ENCODE measurements at places on chromosomes 7 and 10.
A peak's percentile ranks its signal among the peaks of the same experiment; 100 is the strongest.

DNA sequence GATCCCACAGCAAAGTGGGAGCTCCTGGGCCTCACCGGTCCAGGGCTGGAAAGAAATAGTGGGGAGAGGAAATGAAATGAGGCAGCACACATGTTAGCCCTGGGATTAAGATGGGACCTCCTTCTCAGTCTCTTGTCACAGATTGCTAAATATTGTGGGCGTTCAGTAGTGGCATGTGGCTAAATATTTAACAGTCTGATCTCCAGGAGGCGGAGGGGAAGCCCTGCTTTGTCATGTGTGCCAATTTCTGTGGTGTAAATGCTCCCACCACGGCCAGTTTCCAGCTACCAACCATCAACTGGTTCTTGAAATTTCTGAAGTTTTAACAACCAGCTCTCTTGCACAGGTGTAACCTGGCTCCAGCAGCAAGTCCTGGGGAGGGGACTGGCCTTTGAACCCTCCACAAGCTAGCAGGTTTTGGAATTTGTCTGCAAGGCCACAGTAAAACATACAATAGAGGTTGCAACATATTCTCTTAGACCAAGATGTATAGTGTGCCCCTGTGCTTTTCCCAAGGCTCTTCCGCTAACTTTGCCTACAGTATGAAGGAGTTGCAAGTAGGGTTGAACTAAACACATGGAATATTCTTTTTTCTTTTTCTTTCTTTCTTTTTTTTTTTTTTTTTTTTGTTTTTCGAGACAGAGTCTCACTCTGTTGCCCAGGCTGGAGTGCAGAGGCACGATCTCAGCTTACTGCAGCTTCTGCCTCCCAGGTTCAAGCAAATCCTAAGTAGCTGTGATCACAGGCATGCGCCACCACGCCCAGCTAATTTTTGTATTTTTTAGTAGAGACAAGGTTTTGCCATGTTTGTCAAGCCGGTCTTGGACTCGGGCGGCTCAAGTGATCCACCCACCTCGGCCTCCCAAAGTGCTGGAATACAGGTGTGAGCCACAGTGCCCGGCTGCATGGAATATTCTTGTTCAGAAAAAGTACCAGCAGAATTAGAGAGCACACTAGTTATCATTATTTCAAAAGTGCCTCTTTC lies 103.1 kb upstream of the PCBD1 start:
- DNase-seq: no peak

- DNase-seq: no peak
These were observed 358.8 kb downstream of the SUGCT start for GRCh38 chr7:40493609-40494051.

GRCh38 chr7:113113912-113114311 lies 4.4 kb downstream of the SMIM30 start:
- peak; percentile 8 for DNase-seq

DNA sequence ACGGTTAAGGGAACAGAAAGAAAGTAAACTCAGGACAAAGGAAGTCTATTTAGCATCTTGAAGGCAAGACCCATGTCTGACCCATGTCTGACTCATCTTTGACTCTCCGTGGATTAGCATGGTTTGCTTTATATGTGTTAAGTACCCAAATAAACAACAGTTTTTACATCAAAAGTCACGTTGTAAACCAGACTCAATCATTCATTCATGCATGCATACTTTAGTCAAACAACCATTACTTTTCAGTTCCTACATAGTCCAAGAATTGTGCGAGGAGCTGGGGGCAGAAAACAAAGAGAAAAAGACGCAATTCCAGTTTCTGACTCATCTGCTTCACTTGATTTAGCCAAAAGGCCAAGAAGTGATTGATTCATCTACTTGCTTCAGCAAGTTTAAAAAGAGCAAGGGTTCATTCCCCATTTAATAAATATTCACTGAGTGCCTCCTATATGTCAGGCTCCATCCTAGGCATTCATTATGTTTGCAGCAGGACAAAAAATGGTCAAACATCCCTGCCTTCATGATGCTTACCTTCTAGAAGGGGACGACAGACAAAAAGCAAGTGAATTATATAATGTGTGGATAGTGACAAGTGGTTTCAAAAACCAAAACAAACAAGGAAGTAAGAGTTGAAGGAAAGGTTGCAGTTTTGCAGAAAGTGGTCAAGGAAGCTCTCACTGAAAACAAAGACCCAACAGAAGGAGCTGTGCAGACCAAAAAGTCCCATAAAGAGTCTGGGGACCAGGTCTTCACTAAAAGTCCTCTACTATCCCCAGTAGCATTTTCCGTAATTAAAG lies 116.2 kb downstream of the FAM107B start:
- peak; percentile 26 for DNase-seq

DNA sequence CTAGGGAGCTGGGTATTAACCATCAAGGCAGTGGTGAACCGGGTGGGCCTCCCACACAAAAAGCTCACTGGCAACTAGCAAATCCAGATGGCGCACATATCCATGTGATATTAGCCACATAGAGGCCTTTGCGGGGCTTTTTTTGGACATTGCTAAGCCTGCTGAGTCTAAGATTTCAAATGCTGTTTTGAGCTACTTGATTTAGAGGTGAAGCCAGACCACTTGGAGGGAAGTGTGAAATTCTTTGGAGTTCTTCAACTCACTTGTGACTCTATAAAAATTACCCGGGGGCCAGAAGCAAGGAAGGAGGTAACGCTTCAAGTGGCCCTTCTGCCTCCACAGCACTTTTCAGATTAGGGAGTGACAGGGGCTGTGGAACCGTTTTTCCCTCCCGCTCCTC lies 619.8 kb upstream of the GALNT17 start:
- DNase-seq: no peak

GRCh38 chr10:101607124-101607523 lies 19.0 kb downstream of the DPCD start:
- DNase-seq: no peak

DNA sequence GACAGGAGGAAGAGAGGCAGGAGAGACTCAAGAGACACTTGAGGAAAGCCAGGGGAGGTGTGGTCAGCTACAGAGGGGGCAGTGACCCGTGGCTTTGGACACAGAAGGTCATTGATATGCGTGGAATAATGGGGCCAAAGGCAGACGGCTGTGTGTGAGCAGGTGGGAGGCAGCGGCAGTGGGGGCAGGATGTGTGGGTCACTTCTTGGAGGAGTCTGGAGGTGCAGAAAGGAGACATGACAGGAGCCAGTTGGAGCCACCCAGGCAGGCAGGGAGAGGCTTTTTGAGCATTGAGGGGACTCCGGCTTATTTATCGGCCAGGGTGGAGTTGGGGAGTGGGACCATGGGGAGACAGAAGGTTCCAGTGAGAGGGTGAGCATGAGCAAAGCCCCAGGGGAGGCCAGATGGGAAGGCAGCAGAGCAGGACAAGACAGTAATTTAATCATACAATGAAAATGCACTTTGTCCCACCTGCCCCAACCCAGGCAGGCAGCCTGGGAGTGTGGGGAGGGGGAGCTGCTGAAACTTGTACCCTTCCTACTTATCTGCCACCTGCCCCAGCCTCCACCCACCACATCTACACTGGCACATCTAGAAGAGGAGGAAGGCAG lies 5.0 kb downstream of the LDB3 start:
- DNase-seq: no peak

- DNase-seq: no peak
These were observed 394.4 kb upstream of the NPVF start for GRCh38 chr7:25622695-25623094.

- no peak for DNase-seq
These were observed 210.9 kb downstream of the TEX36 start for GRCh38 chr10:125472010-125472607.

DNA sequence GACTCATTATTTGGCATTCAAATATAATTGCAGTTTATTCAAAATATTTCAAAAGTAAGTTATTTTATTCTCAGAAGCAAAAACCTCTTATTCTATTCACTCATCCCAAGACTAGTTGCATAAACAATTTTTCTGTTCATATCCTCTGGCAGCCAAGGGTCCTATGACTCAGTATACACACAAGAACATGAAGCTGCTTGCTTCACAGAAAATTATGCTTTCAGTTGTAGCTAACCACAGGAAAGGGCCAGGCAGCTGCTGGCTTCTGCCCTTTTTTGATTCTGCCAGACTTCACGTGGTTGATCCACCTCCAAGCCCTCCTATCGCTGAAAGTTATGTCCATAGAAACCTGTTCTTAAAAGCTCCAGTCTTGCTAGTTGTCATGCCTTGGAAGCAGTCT lies 108.8 kb downstream of the ABCA13 start:
- no peak for DNase-seq

- no peak for DNase-seq
These were observed 247.4 kb upstream of the ETV1 start for GRCh38 chr7:14236834-14237233.

- no peak for DNase-seq
These were observed 515.2 kb downstream of the REEP3 start for GRCh38 chr10:64036321-64036930.

DNA sequence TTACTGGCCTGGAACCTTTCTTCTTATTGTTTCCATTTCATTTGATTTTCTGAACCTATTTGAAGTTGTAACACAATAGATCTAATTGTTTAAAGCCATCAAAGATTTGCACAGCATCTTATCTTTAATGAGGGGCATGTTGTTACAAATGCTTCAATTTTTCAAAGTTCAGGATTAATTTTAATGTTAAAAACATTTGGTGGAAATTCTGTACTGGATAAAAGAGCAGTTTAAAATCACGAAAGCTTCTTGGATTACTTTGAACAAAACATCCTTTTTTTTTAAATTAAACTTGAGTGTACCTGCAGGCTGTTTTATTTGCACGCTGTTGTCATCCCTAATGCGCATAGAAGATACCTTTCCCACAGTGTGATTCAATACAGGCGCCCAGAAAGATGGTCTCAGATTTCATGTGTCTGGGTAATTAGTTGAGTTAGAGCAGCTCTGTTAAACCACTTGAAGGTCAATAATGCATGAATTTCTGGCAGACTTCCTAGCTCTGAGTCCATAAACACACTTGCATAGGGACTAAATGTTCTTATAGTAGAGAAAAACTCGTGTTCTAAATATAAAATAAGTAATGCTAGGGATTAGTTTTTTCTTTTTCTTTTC lies 29.3 kb upstream of the DDX50 start:
- DNase-seq: no peak

DNA sequence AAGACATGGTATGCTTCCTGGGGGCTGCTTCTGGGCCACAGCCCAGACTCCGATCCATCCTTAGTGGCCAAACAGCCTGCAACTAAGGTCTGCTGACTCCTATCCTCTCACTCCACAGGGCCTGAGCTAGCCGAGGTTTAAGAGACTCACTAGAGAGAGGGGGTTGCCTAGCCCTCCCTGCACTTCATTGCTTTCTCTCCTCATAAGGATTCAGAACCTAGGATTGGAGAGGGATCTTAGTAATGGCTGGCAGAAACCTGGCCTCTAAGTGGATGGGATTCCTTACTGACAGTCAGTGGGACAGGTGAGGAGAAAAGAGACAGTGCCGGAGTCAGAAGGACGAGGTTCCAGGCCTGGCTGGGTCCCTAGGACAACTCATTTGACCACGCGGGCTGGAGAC lies 8.2 kb upstream of the DDIT4 start:
- DNase-seq: no peak

DNA sequence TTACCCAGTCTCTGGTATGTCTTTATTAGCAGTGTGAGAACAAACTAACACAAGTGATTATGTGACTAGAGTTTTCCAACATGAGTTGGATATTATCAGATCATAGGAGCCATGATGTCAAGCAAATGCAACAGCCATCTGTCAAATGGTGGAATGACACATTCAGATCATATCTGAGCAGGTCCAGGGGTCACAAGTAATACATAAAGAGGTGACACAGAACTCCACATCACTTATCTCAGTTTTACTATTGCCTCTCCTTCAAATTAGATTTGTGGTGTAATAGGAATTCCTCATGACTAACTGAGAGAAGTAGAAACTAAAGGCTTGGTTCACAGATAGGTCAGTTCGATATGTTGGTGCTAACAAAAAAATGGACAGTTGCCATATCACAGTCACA lies 12.2 kb upstream of the SAMD9L start:
- no peak for DNase-seq

GRCh38 chr7:111240371-111240770 lies 149.4 kb downstream of the LRRN3 start:
- DNase-seq: no peak
